Foreskin keratinocyte (primary cell): ENCODE measurements at places on chromosomes 11 and 22.
A peak's percentile ranks its signal among the peaks of the same experiment; 100 is the strongest.

DNA sequence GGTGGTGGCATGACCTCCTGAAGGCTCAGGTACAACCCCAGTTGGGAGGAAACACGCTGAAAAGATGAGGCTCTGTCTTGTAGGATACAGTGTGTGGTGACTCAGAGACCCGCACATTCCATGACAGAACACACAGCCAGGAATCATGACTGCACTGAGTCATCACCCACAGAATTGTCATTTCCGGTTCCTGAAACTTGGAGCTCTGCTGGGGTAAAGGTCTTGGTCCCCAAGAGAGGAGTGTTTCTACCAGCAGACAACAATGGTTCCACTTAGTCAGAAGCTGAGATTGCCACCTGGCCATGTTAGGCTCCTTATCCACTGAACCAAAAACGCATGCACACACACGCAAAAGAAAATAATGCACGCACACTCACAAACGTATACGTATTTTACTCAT lies 31.5 kb upstream of the CYB5R3 start:
- peak; percentile 95 for DNase-seq

- DNase-seq, result no peak
These were observed 317.6 kb upstream of the FAT3 start for GRCh38 chr11:91906871-91907624.

- peak; percentile 57 for DNase-seq
These were observed 61.5 kb upstream of the SLC25A18 start for GRCh38 chr22:17501679-17502285.

DNA sequence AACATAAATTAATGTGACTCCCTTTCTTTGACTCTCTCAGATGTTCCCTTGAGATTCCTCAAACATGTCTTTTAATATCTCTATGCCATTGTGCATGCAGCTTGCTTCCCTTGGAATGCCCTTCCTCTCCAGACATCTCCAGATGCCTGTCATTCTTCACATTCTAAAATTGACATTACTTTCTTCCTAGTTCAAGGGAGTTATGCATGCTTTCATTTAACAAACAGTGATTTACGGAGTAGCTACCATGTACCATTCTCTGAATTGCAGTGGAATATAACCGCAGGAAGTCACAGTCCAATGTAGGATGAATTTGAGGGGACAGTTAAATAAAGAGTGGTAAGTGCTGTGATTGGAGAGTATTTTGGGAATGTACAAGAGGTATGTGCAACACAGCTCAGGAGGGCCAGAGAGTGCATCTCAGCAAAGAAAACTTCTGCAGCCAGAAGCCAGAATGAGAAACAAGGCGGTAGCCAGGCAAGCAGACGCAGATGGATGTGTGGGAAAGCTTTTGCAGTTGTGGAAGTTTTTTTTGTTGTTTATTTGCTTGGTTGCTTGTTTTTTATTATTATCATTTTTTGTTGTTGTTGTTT lies 18.7 kb downstream of the MMP10 start:
- DNase-seq, result peak; percentile 47

DNA sequence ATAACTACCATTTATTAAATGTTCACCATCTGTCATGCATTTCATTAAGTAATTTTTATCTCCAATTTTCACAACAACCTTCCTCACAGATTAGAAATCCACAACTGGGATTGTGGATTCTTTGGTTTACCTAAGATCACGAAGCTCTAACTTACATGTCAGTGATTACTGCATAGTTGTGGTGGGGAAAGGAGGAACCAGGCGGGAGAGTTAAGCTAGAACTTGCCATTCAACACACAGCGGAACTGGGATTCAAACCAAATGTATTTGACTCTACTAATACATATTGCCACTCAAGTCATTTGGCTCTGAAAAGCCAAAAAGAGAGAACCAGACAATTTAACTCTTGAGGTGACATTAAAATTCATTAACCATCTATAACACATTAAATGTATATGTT lies 10.4 kb upstream of the LAYN start:
- DNase-seq, result no peak

GRCh38 chr11:43908191-43908590 lies 27.6 kb downstream of the ALKBH3 start:
- no peak for DNase-seq

DNA sequence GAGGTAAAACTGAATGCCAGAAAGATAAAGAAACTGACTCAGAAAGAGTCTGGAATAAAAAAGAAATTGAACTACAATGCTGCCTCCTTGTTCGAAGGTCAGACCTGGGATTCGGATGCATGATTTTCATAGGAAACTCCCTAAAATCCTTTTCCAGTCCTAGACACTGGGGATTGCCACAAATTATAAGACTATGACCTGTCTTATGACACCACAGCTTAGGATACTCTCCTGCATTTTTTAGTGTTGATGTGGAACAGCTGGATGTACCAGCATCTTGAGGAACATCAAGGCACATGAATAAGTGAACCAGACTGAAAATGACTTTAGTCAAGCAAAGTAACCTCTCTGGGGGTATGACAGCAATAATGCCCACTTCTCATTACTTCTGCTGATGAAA lies 9.0 kb downstream of the KIRREL3 start:
- DNase-seq, result no peak

DNA sequence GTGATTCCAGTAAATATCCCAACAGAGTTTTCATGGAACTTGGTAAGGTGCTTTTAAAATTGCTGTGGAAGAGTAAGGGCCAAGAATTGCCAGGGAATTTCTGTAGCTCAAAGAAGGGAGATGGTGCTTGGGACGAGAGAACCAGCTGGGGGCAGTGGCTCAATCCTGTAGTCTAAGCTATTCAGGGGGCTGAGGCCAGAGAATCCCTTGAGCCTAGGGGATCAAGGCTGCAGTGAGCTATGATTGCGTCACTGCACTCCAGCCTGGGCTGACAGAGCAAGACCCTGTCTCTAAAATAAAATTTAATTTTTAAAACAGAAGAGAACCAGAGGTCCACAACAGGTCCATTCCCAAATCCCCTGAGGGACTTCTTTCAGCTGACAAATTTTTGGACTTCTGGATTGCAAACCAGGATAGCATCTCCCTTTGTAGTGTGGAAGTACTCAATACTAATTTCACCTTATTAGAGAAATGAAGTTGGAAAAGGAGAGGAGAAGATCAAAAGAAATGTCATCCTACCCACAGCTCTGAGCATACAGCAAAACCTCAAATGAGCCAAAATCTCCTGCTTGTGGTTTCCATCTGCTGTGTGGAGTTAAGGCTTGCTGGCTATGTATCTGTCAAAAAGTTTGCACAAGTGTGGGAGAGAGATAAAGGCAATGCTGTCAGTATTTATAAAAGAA lies 59.2 kb upstream of the CLPB start:
- DNase-seq, result no peak

DNA sequence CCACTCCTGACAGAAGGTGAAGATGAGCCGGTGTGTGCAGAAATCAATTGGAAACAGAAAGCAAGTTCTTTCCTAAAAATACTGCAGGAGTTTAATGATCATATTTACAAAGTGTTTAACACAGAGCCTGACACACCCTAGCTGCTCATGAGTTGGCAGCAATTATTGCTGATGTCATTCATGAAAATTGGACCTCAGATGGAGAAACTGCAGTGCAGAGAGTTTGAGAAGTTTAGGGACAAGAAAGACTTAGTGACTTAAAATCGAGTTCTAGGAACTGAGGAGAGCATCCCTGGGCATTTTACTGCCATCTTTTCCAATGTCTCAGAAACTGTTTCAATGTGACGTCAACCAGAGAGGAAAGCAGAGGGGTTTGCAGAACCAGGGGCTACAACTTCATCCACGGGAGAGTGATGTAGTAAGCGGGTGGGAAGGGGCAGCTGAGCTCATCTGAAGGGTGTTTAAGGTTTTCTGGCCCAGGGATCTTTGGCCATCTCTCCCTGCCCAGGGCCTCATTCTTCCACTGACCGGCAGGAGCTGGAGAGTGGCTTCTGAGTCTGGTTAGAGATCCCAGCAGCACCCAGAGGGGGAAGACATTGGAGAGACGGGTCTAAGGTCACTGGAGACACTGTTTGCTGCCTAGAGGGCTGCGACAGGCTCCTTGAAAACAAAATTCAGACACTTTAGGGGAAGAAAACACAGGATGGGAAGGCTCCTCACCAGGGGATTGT lies 21.1 kb upstream of the IGLL5 start:
- DNase-seq, result no peak

DNA sequence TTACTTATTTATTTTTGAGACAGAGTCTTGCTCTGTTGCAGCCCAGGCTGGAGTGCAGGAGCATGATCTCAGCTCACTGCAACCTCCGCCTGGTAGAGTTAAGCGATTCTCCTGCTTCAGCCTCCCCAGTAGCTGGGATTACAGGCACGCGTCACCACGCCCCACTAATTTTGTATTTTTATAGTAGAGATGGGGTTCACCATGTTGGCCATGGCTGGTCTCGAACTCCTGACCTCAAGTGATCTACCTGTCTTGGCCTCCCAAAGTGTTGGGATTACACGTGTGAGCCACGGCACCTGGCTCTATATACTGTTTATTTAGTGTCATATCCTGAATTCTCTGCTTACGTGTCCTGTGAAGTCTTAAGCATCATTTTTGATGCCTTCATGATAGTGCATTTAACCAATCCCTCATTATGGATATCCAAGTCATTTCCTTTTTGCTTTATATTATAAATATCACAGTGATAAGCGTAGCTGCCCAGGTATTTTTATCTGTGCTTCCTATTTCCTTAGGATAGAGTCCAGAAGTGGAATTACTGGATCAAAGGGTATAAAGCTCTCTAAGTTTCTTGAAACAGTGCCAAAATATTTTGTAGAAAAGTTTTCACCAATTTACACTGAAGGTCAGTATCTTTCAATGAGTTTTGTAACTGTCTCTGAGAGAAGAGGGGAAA lies 871 bp upstream of the SIDT2 start:
- DNase-seq, result no peak

DNA sequence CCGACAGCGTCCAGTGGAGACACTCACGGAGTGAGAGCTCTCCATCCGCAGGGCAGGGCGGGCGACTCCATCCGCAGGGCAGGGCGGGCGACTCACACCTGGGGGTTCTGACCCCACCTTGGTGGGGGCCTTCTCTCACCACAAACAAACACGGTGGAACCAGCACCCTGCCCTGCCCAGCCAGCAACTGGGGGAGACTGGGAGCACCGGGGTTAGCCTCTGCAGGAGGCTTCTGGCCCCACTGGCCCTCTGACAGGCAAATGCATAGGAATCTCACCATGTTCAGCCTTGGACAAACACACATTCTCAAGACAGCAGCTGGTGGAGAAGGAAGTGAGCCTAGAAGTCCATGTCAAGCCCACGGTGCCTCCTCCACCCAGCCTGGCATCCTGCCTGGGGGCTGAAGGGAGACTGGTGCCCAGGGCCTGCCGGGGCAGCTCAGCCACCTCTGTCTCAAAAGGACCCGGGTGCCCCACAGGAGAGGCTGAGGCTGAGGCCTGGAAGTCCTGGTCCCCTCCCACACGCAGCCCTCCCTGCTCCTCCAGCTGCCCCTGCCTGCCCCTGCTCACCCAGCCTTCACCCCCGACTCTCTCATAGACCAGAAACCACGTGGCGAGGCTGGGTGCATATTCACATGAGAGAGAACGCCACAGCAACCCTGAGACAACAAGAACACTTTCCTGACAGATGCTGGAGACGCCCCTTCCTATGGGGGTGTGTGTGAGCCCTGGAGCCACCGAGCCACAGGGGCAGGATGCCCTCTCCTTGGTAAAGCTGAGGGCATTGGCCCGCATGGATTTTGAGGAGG lies 98.4 kb upstream of the B3GAT1 start:
- no peak for DNase-seq

DNA sequence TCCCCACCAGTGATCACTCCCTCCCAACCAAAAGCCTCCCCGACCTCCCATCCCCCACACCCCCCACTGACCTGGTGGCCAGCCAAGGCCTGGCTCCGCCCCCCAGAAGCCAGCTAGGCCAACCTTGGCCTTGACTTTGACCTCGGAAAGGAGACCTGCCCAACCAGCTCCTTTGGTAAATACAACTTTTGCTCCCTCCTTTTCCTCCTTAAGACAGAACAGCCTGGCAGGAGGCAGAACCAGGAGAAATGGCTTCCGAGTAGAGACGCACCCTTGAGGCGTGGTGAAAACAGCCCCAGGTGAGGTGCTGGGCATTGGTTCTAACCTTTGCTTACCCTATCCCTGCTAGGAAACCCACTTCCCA lies 27.0 kb downstream of the PLEKHA7 start:
- DNase-seq, result no peak

DNA sequence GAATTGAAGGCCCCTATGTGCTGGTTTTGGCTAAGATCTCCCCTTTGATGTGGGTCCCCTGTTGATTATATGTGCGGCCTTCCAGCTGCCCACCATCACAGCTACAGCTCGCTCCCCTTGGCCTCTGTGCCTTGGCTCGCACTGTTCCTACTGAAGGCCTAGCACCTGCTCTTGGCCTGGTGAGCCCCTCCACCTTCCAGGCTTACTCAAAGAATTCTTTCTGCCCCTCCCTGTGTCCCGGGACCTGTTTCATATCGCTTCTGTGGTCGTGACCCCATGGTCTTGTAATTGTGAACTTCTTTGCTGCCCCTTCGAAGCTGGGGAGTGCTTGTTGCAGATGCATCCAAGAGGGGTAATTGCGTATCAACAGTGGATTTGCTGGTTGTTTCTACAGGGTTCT lies 12.5 kb downstream of the PEX26 start:
- no peak for DNase-seq

- no peak for DNase-seq
These were observed 34.8 kb upstream of the HORMAD2 start for GRCh38 chr22:30045494-30045887.

- no peak for DNase-seq
These were observed 73.5 kb downstream of the BRD1 start for GRCh38 chr22:49753961-49754695.

GRCh38 chr22:17350292-17350691 lies 19.0 kb upstream of the CECR2 start:
- DNase-seq, result no peak

GRCh38 chr22:32531931-32532819 lies 57.6 kb downstream of the FBXO7 start:
- DNase-seq, result no peak

DNA sequence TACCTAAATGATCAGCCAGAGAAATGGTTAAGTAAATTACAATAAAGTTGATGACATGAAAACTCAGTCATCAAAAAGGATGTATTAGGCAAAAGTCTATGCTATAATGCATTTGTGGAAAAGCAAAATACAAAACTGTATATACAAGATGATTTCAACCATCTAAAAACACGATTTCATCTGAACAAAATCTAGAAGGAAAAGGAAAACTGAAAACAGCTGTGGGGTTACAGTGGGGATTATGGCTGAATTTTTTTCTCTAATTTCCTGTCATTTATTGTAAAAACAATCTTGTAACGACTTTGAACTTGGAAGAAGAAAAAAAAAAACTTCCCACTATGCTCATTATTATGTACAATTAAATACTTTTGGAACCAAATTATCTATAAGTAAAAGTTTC lies 30.3 kb downstream of the CHEK2 start:
- no peak for DNase-seq

- no peak for DNase-seq
These were observed 298.7 kb upstream of the DDI1 start for GRCh38 chr11:103737747-103738146.

- DNase-seq, result no peak
These were observed 42.3 kb downstream of the CASP12 start for GRCh38 chr11:104855965-104856364.
